ENCODE measurements at places on chromosomes 5 and 9.

GRCh38 chr5:130111746-130112145, 207.5 kb downstream of the CHSY3 start:
- ATAC-seq: no peak

- no peak for ATAC-seq
These were observed 123.6 kb upstream of the PPP1R26 start for GRCh38 chr9:135356021-135356420.

DNA sequence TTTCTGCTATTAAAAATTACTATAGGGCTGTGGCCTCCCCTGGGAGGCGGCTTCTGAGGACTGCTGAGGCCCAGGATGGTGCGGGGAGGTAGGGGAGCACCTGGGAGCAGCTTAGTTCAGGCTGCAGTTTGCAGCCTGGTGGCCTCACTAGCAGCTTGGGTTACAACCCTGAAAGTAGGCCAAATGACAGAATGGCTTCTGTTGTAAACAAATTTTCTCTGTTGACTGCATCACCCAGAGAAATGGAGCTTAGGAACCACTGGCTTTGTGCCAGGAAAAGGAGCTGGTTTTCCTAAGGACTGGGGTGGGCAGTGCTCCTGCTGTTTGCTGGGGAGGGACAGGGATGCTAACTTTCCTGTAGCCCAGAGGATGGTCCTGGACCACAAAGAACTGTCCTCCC, 130.3 kb downstream of the ENTREP1 start:
- ATAC-seq: no peak

DNA sequence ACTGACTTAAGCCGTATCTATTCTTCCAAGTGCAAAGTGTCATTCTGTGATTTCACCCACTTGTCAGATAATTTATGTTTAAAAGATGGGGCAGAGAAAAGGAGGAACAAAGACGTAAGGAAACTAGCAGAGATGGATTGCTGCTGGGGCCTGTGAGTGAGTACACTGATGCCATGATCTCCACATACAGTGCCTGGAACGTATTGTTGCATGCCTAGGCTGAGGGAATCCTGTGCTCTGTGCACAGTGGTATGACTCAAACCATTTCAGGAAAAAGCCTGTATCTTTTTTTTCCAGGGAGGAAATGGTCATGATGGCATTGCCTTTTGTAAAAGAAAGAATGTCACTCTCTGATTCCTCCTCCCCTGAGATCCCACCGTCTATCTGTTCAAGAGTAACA, 359.5 kb upstream of the ADAMTS16 start:
- ATAC-seq: no peak

GRCh38 chr9:84385386-84386040, 45.0 kb upstream of the SLC28A3 start:
- ATAC-seq: no peak

GRCh38 chr9:14216612-14217194, 97.2 kb downstream of the NFIB start:
- no peak for ATAC-seq

GRCh38 chr5:31937226-31937625, 236.9 kb downstream of the GOLPH3 start:
- ATAC-seq: peak; percentile 13

GRCh38 chr5:42502613-42503470, 79.6 kb downstream of the GHR start:
- no peak for ATAC-seq

DNA sequence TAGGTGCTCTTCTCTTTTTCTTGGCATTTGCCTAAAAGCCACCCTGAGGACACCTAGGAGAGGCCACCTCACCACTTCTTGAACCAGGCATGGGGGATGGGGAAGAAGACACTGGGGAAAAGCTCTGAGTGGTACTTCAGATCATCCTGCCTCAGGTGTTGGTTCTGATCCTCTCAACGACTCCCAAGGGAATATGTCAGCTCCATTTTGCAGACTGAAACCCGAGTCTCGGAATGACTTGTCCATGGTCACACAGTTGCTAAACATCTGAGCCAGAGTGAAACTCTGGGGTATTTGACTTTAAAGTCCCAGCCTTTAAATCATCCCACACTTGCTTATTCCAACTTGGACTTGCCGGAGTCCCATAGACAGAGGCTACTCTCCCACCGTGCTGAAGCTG, 120.6 kb upstream of the GABRP start:
- peak; percentile 44 for ATAC-seq

- no peak for ATAC-seq
These were observed 365.2 kb downstream of the BRINP1 start for GRCh38 chr9:119003882-119004617.

DNA sequence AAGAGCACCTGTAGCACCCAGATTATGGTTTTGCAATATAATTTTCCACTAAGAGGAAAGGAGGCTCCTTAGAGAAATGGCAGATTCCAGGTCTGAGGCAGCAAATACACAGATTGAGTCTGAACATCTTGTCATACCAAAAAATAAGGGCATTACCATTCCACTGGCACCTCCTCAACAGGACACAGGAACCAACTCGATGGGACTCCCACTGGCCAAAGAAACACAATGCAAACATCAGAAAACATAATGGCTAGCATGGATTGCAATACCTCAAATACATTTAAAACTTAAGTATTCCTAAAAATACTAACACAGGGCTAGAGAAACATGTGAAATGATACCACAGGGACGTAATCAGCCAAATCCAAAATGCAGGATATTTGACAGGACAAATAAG, 12.4 kb upstream of the RANBP17 start:
- no peak for ATAC-seq

GRCh38 chr9:4970970-4971641, 14.0 kb upstream of the JAK2 start:
- peak; percentile 96 for ATAC-seq

DNA sequence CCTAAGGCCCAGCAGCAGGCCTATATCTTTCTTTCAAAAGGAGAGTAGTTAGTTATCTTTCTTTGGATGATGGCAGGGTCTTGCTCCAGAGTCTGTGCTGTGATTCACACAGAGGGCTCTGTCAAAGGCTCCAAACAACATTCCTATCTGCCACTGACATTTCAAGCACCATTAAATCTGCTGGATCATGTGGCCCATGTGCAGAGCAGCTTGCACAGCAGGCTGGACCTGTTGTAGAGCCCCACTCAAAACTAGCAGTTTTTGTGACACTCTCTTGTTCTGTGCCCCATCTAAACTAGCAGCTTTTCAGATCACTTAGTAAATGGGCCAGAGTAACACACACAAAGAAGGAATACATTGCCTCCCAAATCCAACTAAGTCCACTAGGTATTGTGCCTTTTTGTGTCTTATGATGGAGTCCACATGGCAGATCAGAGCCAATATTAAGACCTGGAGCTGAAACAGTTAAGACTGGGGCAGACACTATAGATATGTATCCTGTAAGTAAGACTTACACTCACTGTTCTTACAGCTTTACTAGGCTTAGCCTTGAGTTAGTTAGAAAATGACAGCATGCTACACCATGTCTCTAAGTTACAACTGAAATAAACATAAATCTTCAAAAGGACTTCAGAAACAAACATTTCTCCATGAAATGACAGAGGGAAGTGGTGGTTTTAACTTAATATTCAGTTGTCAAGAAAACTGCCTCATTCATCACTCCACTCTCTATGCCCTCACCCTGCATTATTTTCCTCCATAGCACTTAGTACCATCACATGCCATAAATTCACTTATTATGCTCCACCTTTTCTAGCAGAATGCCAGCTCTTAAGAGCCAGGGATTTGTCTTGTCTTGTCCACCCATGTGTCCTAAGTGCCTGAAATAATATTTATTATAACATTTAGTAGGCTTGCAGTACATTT, 400.9 kb downstream of the RAB3C start:
- ATAC-seq: no peak

DNA sequence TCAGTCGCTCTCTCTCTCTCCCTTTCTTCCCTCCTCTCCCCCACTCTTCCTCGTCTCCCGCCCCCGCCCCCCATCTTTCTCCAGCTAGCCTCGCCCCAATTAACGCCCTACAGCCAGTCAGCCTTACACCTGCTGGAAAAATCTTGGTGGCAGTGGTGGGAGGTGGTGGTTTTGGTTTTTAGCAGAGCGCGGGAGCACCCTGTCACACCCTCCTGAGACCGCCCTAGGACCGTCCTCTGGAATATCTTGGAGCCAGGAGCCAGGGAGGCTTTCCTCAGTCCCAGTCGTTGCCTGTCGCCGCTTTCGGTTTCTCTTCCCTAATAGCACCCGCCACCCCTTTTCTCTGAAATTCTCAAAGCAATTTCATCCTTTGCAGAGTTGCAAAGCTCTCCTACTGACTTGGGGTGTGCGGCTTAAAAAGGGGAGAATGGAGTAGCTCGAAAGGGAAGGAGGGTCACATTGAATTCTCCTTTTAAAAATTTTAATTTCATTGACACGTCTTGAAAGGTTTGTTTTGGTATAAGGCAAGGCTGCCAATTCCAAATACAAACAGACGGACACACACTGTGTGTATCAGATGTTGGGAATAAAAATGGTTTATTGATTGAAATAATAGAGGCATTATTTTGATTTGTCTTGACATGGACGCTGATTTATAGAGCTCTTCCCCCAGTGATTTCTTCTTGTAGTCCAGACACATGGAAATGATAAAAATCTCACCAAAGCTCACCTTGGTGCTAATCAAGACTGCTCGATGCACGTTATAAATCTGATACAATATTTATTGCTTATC, 301.3 kb downstream of the PARP8 start:
- no peak for ATAC-seq

DNA sequence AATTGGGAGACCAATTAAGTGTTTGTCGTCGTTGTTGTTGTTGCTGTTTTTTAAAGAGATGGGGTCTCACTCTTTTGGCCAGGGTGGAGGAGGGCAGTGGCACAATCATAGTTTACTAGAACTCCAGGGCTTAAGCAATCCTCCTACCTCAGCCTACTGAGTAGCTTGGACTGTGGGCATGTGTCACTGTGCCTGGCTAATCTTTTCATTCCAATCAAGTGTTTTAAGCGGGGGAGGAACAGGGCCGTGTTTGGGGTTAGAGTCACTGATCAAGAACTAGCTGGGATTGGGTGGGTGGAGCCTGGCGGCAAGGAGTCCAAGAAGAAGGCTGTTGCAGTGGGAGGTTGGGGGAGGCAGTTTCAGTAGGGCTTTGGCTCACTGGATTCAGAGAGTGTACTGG, 13.8 kb downstream of the SNX30 start:
- ATAC-seq: no peak

GRCh38 chr5:34487956-34488355, 168.2 kb upstream of the RAI14 start:
- no peak for ATAC-seq

Data from stimulated activated memory B cell treated with anti-CD40 and anti-IgM and Interleukin-4, amounts not matched to agents 10 μg/mL and 1 μg/mL and 100 μg/mL, for 72 hours (primary cell).